ENCODE measurements at places on chromosomes 3 and 15.

DNA sequence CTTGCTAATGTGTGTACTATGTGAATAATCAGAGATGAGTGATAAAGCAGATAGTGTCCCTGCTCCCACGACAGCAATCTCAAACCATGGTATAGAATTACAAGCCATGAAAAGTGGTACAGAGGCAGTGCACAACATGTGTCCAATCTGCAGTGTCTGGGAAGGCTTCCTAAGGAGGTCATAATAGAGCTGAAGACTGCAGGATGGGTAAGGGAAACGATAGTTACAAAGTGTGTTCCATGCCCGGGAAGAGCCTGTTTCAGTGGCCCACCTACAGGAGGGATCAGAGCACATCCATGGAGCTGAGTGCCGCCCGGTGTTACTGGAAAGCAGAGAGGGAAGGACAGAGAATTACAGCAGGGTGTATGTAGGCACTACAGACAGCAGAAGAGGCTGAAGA, 48.9 kb downstream of the PAK2 start:
- DNase-seq: no peak

GRCh38 chr3:195221015-195221853, 49.7 kb downstream of the XXYLT1 start:
- no peak for DNase-seq

DNA sequence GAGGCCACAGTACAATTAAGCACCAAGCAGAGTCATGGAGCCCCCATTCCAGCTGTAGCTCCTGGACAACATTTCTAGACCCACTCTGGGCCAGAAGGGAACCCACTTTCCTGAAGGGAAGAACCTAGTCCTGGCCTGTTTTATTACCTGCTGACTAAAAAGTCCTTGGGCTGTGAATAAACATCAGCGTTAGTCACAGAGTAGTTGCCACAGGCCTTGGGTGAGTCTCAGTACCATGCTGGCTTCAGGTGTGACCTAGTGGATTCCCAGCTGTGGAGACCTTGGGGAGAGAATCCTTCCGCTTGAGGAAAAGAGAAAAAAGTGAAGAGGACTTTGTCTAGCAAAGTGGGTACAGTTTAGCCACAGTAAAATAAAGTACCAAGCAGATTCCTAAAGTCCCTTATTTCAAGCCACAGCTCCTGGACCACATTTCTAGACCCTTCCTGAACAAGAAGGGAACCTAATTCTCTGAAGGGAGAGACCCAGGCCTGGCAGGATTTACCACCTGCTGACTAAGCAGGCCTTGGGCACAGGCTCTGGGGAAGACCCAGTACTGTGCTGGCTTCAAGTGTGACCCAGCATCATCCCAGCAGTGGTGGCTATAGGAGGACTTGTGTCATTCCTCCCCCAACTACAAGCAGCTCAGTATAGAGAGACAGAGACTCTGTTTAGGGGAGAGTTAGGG, 118.3 kb upstream of the KCNH8 start:
- DNase-seq: no peak

DNA sequence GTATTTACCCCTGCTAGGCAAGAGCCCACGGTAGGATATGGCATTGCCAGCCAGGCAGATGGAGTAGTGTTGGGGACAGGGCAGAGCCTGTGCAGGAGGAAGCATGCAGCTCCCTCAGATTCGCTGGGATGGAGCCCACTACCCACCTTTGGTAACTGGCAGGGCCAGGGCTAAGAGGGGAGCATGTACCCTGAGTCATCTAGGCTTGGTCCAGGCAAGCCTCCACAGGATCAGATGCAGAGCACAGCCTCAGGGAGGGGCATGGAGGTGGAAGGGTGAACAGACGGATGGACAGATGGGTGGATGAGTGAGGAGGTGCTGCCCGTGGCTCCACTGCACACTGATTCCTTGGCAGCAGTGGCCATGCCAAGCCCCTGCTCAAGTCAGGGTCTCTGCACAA, 33.0 kb downstream of the IL20RB start:
- DNase-seq: no peak

DNA sequence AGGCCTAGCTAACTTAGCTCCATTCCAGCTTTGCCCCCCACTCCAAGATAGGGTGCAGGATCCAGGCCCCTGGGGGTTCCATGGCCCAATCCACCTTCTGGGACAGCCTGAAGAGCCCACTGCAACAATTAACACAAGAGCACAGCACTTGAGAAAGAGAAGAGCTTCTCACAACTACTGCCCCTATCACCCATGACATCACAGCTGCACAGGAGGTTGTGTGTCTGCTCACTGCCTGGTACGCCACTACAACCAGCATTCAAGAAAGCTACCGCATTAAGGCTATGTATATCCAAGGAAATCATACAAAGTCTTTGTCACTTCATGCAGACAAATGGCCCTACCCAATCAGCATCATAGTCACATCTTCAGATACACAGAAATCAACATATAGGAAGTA, 62.0 kb downstream of the MYO5A start:
- no peak for DNase-seq

- DNase-seq: no peak
Observed at GRCh38 chr3:82000773-82001172, 239.3 kb upstream of the GBE1 start.

DNA sequence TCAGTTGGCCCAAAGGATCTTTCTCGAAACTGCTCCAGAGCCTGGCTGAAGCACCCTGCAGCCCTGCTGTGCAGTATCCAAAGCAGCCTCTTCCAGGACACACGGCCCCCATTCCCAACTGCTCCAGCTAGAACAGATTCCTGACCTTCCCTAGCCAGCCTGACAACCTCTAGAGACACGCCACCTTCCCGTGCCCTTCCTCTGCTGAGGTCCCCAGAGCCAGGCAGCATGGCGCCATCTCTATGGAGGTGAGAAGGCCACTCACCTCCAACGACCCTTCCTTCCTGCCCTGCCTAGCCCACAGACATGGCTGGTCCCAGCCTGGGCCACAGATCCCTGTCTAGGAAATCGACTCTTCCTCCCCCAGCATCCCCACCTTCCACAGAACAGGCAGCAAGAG, 3.1 kb downstream of the KIF7 start:
- no peak for DNase-seq

DNA sequence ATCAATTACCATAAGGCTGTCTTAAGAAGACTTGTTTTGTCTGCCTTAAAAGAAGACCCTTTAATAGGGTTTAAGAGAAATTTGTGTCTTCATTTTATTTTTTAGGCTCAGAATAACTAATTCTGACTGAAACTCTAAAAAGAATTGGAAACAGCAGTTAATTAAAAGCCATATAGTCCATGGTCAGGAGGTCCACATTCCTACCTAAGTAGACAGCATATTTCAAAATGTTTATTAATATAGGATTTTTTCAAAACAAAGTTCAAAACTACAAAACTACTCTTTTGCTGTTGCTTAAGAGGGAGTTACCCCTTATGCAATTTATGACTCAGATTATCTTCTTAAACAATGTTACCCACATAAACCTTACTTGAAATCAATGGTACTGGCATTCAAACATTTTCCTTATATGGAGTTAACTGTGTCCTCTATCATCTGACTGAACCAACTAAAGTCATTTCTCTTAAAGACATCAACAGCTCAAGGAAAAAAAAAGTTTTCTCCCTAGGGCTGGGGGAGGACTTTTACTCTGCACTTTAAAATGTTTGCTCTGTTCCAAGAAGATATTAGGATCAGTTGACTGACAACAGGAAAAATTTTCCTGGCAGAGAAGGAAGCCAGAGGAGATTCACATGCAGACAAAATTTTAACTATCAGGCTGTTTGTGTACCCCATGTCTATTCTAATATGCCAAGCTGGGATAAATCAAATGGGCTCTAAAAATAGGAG, 56.8 kb upstream of the NANOGP8 start:
- no peak for DNase-seq
